SW 1271 (cell line): ENCODE measurements at places on chromosomes 2 and 18.

DNA sequence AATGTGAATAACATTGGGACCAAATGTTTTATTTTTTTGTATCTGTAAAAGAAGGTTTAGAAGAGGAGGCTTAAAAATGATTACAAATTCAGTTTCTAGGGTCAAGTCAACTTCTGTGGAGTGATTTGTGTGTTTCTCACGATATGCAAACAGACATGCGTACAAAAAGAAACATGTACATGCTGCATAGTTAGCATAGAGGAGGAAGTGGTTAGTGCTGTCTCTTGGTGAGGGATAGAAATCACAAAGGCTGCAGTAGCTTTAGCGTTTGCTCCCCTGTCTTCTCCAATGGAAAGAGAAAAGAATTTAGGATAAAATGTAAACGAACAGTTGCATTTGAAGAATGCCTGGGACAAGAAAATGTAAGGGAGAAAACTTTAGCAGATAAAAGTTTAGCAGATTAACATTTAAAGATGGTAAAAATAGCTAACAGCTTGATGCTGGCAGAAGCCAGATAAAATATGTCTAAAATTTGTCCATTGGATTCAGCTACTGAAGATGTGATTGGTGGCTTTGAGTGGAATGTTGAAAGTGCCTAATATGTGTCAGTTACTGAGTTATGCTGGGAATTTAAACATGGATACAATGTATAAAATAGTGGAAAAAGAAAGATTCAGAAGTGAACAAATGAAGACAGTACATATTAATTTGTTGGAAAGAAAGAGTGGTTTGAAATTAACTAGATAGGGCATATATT lies 44.9 kb downstream of the MALT1 start:
- DNase-seq: no peak

- DNase-seq: no peak
Observed at GRCh38 chr2:53067056-53067455, 700.5 kb upstream of the CHAC2 start.

DNA sequence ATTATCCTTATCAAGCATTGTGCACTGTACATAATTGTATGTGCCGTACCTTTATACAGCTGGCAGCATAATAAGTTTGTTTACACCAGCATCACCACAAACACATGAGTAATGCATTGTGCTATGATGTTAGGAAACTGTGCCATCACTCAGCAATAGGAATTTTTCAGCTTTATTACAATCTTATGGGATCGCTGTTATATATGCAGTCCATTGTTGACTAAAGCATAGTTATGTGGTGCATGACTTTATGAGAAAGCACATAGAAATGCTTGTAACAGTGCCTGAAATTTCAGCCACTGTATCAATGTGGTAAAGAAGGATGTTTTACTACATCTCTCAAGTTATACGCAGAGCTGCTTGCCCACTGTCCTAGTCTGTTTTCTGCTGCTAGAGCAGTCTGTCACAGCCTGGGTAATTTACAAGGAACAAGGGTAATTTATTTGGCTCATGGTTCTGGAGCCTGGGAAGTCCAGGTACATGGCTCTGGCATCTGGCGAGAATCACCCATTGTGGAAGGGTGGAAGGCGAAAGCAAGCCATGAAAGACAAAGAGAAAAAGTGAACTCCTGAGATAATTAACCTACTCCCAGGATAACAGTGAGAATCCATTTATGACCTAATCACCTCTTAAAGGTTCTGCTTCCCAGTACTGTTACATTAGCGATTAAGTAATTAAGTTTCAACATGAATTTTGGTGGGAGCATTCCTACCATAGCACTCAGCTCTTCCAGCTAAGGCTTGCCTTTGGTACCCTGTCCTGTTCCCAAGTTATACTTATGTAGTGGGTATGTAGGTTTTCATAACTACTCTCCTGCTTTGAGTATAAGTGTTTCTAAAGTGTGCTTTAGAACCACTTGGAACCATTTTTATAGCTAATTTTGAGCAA lies 4.6 kb downstream of the MAP3K20 start:
- peak; percentile 51 for DNase-seq

DNA sequence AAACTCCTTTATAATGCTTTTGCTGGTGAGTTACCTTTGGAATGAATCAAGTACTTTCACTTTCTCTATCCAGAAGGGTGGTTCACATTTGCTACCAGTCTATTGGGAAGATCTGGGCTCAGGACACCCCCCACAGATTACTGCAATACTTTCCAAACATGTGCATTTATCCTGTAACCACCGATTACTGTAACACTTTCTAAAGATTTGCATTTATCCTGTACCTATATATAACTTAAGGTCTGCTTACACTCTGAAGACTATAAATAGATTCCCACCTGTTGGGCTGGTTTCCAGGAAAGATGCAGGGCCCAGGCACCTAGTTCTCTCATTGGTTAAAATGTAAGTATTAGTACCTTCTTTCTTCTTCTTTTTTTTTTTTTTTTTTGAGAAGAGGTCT lies 113.0 kb upstream of the NEDD4L start:
- no peak for DNase-seq

- DNase-seq: no peak
Observed at GRCh38 chr2:192051533-192051932, 143.2 kb downstream of the TMEFF2 start.

DNA sequence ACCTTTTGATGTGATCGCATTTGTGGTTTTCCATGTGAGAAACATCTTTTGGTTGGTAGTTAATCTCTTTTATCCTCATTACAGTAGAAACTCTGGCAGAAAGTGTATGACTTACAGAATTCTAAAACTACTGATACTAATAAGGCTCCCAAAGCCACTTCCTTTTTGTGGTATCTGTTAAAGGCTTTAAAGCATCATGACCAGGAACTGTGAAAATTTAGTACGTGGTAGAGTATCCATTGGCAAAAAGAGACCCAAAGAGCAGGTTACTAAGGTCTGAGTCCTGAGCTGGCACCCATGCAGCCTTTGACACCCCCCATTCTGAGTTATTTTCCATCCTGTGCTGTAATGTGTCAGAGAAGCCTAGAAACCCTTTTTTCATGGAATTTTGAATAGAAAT lies 94.5 kb downstream of the DPP4 start:
- no peak for DNase-seq

GRCh38 chr2:33482518-33482917 lies 6.1 kb downstream of the RASGRP3 start:
- no peak for DNase-seq

- DNase-seq: no peak
Observed at GRCh38 chr2:1910592-1911246, 166.4 kb upstream of the PXDN start.

DNA sequence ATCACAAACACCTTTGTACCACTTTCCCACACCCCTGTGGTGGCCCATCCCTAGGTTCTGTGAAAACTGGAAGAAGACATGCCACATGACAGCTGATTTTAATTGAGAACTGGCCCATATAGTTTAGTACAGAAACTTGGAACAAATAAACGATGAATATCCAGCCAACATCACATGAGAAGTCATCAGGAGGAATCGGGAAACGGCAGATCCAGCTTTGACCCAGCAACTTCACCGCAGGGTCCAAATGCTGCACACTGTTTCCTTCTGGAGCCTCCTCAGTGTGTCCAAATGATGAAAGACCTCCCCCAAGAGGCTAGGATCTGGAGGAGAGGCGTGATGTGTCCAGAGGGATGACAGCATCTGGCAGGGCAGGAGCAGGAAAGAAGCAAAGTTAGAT lies 75.5 kb downstream of the COPS8 start:
- DNase-seq: no peak

- no peak for DNase-seq
Observed at GRCh38 chr2:57408587-57408986, 638.0 kb upstream of the VRK2 start.

DNA sequence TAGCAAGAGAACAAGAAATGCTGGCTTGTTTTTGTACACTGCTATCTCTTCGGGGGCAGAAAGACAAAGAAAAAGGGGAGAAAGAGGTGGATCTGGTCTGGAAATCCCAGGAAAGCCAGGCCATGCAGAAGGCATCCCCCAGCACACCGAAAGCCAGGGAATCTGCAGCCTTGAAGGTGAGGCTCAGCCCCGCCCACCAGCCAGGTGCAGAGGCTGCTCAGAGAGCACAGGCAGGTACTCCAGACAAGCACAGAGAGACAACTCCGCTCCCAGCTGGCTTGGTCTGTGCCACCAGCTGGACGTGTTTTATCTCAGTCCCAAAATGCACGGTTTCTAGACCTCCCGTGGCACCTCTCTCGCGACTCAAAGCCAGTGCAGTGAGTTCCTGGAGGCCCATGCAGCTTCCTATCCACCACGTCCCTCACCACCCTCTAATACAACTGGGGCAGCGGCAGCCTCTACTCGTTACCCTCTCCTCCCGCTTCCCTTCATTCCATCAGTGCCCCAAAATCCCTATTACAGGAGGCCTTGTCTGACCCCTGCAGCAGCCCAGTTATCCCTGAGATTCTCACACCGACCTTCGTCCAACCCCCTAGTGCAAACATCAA lies 62.8 kb downstream of the HDAC4 start:
- DNase-seq: no peak

- no peak for DNase-seq
Observed at GRCh38 chr2:15856318-15856717, 84.0 kb upstream of the MYCN start.

GRCh38 chr2:15647622-15648590 lies 56.2 kb downstream of the DDX1 start:
- no peak for DNase-seq

- DNase-seq: no peak
Observed at GRCh38 chr2:79670198-79670597, 157.3 kb downstream of the CTNNA2 start.

DNA sequence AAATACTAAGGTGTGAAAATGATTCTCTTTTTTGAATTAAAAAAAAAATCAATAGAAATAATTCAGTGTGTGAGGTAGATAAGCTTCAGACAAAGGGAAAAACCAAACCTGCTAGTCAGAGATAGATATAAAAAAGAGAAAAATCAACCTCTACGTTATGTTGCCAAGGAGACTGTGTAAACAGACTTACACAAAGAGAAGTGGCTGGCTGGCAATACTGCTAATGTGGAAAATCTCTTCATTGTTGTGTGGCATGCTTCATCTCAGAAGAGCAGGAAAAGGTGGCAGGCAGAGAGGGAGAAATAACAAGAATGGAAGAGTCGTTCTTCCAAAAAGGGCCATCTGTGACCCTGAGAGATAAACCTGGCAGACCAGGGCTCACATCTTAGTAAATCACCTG lies 200.8 kb downstream of the SLC8A1 start:
- no peak for DNase-seq

GRCh38 chr2:175111200-175111657 lies 56.8 kb downstream of the ATF2 start:
- DNase-seq: peak; percentile 52

- DNase-seq: peak; percentile 53
Observed at GRCh38 chr18:74498712-74499627, 2.8 kb downstream of the CNDP2 start.

DNA sequence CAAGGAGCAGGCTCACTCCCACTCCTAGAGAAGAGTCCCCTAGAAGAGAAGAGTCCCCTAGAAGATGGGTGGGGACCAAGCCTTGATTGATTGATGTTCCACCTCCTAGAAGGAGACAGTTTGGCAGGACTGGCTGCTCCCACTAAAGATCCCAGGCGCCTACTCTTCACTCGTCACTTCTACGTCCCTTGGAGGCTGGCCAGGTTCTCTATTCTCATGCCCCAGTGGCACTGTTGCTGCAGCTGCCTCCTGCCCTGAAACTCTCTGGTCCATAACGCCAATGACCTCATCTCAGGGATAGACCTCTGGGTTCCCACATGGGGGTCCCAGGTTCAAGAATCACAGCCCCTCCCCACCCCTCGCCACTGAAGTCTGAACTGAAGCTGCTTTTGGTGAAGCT lies 2.5 kb upstream of the SP140L start:
- no peak for DNase-seq

DNA sequence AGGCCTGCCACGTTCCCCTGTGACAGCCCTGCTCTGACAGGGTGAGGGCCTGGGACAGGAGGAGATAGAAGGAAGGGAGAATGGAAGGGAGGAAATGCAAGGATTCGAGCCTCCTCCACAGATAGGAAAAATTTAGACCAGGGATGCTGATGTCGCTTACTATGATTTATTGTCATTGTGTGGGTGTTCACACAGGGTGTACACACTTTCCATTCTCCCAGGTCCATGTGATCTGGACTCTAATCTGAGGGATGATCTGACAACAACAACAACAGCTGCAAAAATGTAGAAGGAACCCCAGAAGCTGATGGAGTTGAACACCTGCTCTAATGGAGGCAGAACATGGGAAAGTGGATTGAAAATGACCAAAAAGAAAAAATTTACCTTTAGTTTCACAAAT lies 231.7 kb upstream of the TNP1 start:
- no peak for DNase-seq

DNA sequence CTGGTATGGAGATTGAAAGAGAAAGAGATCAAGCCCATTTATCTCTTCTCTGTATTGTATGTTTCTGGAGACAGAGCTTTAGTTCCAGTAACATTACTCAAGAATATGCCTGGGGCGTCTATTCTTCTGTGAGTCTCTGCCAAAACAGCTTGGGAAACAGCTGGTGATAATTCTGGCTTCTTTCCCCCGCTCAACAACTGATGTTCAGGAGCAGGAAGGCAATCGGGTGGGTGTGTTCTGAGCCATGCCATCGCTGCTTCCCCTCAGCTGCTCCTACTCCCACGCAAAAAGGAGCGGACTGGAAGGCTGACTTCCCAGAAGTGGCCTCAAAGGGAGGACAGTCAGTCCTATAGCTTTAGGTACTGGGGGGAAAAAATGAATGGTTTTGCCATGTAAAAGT lies 695.1 kb downstream of the PLCL1 start:
- DNase-seq: no peak

- DNase-seq: no peak
Observed at GRCh38 chr2:146540271-146540932, 1304.4 kb upstream of the ACVR2A start.

DNA sequence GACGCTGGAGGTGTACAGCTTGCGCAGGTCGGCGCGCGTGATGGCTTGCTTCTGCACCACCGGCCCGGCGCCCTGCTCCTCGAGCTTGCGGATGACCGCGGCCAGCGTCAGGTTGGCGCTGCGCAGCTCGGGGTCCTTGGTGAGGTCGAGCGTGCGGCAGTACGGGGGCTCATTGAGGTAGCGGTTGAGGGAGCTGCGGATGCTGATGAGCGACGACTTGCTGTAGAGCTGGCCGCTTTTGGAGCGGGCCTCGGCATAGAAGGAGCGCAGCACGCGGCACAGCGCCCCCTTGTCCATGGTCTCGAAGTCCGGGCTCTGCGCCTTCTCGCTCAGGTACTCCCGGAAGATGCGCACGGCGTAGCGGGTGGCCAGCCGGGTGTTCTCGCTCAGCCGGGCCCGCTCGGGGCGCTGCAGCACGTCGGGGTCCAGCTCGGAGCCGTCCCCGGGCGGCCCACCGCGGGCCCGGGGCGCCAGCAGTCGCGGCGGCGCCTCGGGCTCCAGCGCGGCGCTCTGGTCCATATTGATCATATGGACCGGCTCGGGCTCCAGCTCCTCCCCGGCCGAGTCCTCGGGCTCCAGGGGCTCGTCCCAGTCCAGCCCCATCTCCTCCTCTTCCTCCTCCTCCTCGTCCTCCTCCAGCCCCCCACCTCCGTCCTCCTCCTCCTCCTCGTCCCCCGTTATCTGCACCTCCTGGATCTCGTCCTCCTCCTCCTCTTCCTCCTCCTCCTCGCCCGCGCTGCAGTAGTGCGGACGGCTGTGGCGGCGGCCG lies 523 bp downstream of the KCTD1 start:
- peak; percentile 30 for DNase-seq
